ENCODE measurements at places on chromosomes 5 and 9.

DNA sequence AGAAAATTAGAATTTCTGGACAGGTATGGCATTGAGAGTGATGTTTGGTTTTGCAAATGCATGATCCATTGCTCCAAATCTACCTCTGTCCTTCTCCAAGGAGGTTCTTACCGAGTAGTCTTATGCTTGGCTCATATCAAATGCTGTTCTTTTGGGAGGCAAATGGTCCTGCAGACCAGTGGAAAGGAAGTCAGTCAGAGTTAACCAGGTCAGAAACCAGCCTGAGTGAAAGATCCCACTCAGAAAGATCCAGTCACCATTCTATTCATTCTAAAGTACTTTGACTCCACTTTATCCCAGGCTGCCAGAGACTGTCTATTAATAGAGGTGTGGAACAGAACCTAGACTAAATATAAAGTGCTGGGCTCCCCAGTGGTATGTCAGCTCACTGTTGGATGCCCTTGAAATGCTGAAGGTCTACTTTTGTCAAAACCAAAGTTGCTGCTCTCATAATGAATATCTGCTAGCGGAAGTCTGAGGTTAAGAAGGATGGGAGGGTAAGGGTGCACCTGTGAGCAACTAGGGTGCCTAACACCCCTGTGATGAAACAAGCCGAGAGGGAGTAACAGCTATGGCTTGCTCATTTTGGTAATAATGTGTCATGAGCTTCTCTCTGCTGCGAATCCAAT is 302.2 kb downstream of the ZNF608 start:
- DNase-seq, result no peak

DNA sequence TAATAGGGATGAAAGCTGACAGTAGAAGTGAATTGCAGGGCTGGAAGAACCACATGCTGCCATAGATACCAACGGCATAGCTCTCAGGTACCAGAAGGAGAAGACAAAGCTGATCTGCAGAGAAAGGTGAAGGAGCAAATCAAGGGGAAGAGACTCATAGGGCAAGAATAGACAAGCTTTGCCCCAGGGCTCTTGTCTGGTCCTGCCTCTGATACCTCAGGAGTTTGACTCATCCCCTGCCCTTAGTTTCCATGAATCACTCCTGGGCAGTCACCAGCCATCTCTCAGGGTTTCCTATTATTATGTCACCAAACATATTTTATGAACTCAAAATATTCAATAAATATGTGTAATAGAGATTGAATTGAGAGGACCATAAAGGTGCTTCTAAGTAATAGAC is 800.9 kb downstream of the DNAH5 start:
- no peak for DNase-seq

GRCh38 chr5:86968301-86968753 is 299.4 kb upstream of the RASA1 start:
- no peak for DNase-seq

GRCh38 chr5:103132684-103133083 is 12.6 kb downstream of the PPIP5K2 start:
- DNase-seq, result no peak

GRCh38 chr5:144276034-144276822 is 105.6 kb downstream of the KCTD16 start:
- DNase-seq, result no peak

GRCh38 chr9:135348788-135349150 is 130.8 kb upstream of the PPP1R26 start:
- no peak for DNase-seq

DNA sequence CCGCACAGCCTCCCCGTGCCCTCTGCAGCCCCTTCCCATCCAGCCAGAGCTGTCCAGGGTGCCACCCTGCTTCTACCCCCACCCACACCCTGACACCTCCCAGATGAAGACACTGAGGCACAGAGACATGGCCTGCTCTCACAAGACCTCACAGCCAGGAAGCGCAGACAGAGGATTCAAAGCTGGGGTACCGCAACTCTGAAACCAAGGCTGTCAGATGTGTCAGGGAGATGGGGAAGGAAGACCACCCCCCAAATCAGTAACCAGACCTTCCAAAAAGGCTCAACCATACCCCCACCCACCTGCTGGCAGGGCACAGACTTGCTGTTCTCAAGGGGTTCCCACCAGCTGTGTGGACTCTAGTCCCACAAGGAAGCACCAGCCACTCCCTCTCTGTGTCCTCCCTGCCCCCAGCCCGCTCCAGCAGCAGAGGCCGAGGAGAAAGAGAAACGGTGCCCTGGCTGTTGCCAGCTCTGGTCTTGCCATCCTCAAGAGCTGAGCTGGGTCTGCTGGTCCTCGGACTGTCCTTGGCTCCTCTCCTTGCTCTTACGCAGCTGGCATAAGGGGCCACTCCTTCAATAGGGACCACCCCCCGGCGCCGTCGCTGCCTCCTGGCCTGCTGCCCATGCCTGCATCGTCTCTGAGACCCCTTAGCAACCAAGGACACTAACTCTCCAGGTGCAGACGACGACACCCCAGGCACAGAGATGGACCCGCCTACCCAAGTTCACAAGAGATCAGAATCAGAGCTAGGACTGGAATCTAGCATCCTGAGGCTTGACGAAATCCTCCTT is 699 bp downstream of the AKNA start:
- peak; percentile 53 for DNase-seq

DNA sequence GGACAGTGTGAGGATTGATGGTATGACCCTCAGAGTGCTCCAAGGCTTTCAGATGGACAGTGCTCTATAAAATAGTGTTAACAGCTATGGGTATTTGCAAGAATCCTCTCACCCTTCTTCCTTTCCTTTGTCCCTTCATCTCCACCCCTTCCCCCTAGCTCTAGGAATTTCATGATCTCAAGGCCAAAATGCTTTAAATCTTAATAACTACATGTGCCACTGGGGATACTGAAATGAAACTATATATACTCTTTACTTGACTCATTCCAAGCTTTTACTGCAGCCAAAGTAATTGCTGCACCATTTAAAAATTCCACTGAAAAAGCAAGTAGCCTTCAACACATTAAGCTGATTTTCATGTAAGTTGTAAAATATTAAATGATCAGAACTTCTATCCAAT is 361.6 kb upstream of the SLC30A5 start:
- DNase-seq, result no peak

DNA sequence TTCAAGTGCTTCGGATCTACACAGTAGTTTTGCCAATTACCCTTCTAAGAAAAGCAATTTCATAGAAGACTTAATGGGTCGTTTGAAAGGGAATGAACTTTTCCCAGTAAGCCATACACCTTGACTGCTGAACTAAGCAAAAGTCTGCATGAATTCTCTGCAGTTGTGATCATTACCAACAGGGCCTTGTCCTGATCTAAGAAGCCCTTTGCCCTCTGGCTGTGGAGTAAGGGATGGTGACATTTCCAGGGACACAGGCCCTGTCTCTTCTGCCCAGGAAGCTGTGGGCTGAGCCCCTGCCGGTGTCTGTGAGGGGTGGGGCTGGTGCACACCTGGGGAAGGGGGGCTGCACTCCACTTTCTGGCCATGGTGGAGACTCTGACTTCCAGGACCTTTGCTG is 30.5 kb downstream of the ZDHHC11 start:
- no peak for DNase-seq

DNA sequence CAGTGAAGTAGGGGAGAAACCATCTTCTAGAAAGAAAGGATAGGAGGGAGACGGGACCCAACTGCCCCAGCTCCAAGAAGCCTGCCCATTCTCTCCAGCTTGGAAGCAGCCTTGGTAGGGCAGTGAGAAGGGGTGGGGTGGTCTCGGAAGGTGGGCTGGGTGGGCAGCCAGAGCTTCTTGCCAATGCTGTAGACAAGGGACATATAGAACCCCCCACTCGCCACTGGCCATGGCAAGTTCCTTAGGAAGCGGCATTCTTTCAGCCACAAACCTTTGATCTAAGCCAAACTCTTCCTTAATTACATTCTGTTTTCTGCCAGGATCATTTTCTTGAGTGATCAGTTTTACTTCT is 90.2 kb downstream of the PSD2 start:
- no peak for DNase-seq

DNA sequence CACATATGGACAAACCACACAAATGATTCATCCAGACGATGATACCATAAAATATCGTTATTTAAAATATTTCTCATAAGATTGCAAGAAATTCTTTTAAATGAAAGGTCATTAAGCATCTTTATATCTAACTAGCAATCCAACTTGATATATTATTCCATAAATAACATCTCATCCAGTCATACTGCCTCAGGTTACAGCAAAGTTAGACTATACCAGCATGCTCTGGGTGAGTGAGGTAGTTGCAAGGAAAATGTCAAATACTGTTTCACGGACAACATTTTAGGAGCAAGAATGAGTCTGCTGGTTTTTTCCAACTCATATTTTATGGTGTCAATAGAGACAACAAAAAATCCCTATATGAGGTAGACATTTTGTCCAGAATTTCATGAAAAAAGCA is 200.9 kb upstream of the TRPM3 start:
- no peak for DNase-seq

GRCh38 chr9:68500457-68501381 is 40.0 kb downstream of the TMEM252 start:
- no peak for DNase-seq

GRCh38 chr5:2047341-2047927 is 164.7 kb upstream of the IRX4 start:
- no peak for DNase-seq

GRCh38 chr5:112734597-112734996 is 3.1 kb upstream of the APC start:
- DNase-seq, result no peak

GRCh38 chr5:19739671-19740070 is 248.3 kb downstream of the CDH18 start:
- DNase-seq, result no peak

- DNase-seq, result no peak
Measured at GRCh38 chr5:9324348-9325077, 221.4 kb downstream of the SEMA5A start.

DNA sequence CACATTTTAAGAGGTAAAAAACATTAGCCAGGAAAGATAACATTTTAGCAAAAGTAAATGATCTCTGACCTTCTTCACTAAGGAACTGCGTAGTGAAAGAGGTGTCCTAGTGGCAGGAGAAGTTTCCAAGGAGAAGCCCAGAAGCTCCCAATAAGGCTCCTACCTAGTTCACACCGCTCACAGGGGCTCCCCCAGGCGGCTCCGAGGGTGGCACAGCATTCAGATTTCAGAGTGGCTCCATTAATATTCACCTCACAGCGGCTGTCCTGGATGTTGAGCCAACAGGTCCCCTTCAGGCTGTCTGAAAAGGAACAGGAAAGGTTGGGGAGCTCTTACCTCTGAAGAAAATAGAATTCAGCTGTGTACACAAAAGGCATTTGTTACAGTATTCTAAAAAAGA is 187.3 kb downstream of the FBN2 start:
- DNase-seq, result no peak

DNA sequence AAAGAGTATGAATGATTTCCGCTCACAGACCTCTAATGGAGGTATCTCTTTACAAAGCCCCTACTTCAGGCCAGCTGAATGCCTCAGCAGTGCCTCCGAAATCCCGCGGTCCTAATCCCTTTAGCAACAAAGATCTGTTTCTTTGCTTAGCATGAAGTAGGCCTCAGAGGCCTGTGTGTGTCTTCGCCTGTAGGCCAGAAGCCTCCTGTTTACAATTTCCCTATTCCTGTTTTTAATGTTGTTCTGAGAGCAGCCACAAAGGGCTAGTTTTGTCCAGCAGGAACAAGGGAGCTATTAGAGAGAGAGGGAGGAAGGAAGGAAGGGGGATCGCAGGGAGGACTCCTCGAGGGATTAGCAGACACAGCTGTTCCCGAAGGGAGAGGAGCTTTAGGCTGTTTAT is 166.4 kb upstream of the SPRY4 start:
- DNase-seq, result no peak

DNA sequence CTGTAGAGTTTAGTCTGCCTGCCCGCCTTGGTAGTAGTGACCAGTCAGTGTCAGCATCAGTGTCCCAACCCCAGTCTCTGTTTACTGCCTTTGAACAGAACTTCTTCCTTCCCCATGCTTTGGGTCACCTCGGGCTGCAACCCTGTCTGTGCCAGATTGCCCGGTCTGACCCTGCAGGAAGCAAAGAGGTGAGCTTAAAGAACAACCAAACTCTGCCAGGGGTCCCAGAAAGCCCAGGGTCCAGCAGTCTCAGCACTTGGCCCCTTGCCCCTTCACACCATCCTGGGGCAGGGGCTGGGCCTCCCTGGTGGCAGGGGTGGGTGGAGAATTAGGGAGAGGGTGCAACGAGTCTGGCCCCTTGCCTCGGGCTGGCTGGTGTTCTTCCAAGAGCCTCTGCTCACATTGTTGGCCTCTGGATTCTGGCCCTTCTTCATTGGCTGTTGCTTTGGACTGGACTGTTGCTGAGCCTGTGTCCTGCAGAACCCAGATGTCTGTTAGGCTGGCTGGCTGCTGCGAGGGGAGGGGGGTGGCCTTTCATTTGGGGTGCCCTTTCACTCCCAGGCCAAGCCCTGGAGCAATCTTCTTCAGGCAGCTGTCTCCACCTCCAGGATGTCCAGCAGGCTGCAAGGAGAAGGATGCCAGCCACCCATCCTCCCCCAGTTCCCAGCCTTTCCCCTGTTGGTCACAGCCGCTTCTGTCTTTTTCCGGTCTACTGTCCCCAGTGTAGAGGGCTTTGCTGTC is 51.2 kb downstream of the SAR1B start:
- DNase-seq, result no peak

DNA sequence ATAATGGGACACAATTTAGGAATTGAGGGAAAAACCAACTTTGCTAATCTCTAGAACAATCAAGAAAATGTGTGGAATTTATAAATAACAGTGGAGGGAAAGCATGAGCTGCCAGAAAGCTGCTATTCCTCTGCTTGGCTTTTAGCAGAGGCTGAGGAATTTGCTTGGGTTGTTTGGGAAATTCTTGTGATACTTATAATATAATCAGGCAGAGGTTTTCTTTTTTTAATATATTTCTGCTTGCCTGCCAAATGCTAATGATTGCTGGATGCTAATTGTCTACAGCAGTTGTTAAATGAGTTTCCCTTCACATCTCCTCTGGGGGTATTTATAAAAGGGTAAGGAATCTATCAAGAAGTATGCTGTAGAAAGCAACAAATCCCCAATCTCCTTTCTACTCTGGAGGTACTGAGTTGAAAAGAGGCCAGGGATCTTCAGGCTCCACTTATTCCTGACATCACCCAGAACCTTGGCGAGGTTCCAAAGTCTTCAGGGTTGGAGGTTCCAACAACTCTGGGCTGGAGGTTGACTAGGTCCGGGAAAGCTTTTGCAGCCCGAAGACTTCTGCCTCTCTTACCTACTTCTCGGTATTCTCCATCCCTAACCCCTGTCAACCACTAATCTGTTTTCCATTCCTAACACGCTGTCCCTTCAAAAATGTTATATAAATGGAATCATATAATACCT is 60.4 kb upstream of the TMED7 start:
- DNase-seq, result no peak

All from amygdala (tissue), 56 donors.